ENCODE measurements at places on chromosomes 1 and 21. TPM values are rescaled to one million over a fixed set of nuclear protein-coding genes. Genes with fewer than 3 reads are reported as not detected.

GRCh38 chr1:72366466-72366865, 84.1 kb upstream of the NEGR1 start:
- no peak overlapping the region for H3K27ac ChIP-seq
- no peak overlapping the region for H3K4me3 ChIP-seq
- H3K4me1 ChIP-seq: no peaks in the 10 kb centered on the region
- H3K36me3 ChIP-seq: no peaks in the 10 kb centered on the region
- DNase-seq: no peak

DNA sequence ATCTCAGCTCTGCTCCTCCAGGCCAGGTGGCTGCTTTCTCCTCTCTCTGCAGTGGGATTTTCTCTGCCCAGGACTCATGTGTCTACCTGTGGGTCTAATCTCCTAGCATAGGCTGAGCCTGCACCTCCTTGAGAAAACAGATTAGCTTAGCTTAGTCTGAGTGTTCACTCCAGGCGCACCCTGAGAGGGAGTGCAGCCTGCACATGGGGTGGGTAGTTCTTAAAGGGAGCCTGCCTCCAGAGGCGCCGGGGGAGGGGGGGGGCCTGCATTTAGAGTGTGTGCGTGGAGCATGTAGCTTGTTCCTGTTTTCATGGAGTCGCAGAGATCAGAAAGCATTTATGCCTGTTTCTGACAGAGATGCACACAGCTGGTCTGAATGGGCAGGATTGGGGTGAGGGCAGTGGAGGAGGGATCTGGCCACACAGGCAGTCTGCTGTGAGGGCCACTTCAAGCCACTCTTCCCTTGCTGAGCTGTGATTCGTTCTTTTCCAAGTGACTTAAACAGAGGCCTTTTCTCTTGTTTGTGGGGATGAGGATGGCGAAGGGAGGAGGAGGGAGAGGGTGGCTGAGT, 45.2 kb downstream of the GALNT2 start:
- no peak for DNase-seq
- H3K4me3 ChIP-seq: no peak overlapping the region
- no peaks in the 10 kb centered on the region for H3K36me3 ChIP-seq
- no peaks in the 10 kb centered on the region for H3K27me3 ChIP-seq

GRCh38 chr1:27589841-27590426, 14.0 kb downstream of the AHDC1 start:
- H3K4me3 ChIP-seq: no peak overlapping the region
- H3K4me1 ChIP-seq: peaks cover 4% of the 10 kb centered on the region
- H3K27me3 ChIP-seq: no peaks in the 10 kb centered on the region
- no peaks in the 10 kb centered on the region for H3K36me3 ChIP-seq
- no peak overlapping the region for H3K27ac ChIP-seq

GRCh38 chr1:27928216-27928954, 6.4 kb upstream of the SMPDL3B start:
- H3K27me3 ChIP-seq: no peaks in the 10 kb centered on the region
- DNase-seq: no peak
- H3K27ac ChIP-seq: no peak overlapping the region
- no peaks in the 10 kb centered on the region for H3K36me3 ChIP-seq
- no peaks in the 10 kb centered on the region for H3K4me1 ChIP-seq

- H3K4me1 ChIP-seq: peaks cover 39% of the 10 kb centered on the region
- peaks cover 37% of the 10 kb centered on the region for H3K36me3 ChIP-seq
- no peaks in the 10 kb centered on the region for H3K27me3 ChIP-seq
- peak overlapping the region; percentile 99 for H3K27ac ChIP-seq
Observed at GRCh38 chr1:25247829-25248754, 838 bp upstream of the RSRP1 start.

DNA sequence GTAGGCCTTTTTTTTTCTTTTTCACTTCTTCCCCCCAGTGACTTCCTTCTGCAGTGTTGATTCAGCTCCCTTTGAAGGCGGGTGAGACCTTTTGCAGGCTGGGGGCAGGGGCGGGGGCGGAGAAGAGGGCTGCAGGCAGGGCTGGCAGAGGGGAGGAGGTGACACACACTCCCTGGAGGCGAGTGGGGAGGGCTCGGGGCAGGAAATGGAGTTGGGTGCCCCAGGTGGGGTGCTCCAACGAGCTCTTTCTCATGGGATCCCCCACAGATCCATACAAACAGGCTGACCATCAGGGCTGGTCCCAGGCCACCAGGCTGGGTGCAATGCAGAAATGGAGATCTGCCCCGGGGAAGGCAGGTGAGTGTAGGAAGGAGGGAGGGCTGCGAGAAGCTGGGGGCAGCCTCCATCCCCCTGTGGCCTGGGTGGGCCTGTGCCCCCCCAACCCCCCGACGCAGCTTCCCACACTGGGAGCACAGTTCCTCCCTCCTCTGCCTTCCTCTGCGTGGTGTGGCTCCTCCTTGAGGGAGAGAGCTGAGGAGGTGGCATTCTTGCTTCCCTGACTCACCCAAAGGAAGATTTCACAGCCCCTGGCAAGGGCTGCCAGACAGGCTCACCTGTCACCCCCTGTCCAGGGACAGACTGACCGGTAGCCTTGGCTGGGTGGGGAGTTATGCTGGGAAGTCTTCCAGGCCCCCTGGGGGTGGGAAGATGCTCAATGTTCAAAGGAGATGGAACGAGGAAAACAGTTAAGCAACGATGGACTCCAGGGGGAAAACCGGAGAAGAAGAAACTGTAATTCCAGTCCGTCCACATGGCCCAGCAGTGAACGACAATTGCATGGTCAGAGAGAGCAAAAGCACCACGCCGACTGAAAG, 7.1 kb upstream of the ITGB2 start:
- H3K27me3 ChIP-seq: no peaks in the 10 kb centered on the region
- no peaks in the 10 kb centered on the region for H3K36me3 ChIP-seq
- DNase-seq: peak; percentile 84
- peaks cover 66% of the 10 kb centered on the region for H3K4me1 ChIP-seq

- no peaks in the 10 kb centered on the region for H3K36me3 ChIP-seq
- H3K4me1 ChIP-seq: peaks cover 22% of the 10 kb centered on the region
- H3K27me3 ChIP-seq: peaks cover 10% of the 10 kb centered on the region
- peak; percentile 49 for DNase-seq
- peak overlapping the region; percentile 66 for H3K4me3 ChIP-seq
- no peak overlapping the region for H3K27ac ChIP-seq
Observed at GRCh38 chr1:77282187-77282865, 507 bp downstream of the AK5 start.

- no peaks in the 10 kb centered on the region for H3K4me1 ChIP-seq
- DNase-seq: no peak
- H3K27me3 ChIP-seq: no peaks in the 10 kb centered on the region
Observed at GRCh38 chr1:9041116-9041779, 15.0 kb upstream of the SLC2A7 start.

- no peak overlapping the region for H3K27ac ChIP-seq
- H3K4me3 ChIP-seq: no peak overlapping the region
- H3K36me3 ChIP-seq: peaks cover 52% of the 10 kb centered on the region
- H3K27me3 ChIP-seq: no peaks in the 10 kb centered on the region
- peaks cover 57% of the 10 kb centered on the region for H3K4me1 ChIP-seq
Observed at GRCh38 chr1:24903560-24903954, 26.5 kb downstream of the RUNX3 start.

DNA sequence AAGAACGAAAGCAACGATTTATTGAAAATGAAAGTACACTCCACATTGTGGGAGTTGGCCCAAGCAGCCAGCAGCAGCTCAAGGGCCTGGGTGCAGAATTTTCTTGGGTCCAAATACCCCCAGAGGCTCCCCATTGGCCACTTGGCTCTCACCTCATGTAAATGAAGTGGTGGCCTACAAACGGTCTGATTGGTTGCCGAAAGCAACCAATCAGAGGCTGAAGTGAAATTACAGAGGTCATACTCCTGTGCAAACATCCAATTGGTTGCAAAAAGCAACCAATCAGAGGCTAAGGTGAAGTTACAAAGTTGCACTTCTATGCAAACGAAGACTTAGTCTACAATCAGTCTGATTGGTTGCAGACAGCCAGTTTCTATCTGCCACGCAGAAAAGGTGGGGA, 31.9 kb downstream of the FAM163A start:
- no peaks in the 10 kb centered on the region for H3K27me3 ChIP-seq
- DNase-seq: no peak
- H3K36me3 ChIP-seq: no peaks in the 10 kb centered on the region
- H3K4me3 ChIP-seq: no peak overlapping the region

DNA sequence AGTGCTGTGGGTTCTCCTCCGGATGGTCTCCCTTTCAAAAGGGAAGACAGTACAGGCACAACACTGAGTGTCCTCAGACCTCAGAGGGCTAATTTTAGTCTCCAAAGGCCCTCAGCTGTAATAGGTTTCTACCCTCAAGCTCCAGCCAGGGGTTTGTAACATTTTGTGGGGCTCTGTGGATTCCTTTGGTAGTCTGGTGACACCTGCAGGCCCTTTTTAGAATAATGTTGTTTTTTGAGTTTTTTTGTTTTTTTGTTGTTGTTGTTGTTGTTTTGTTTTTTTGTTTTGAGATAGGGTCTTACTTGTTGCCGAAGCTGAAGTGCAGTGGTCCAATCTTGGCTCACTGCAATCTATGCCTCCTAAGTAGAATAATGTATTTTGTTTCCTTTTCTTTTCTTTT, 15.0 kb upstream of the TMEM201 start:
- DNase-seq: no peak
- no peaks in the 10 kb centered on the region for H3K4me1 ChIP-seq
- H3K36me3 ChIP-seq: peaks cover 6% of the 10 kb centered on the region
- no peaks in the 10 kb centered on the region for H3K27me3 ChIP-seq
- H3K4me3 ChIP-seq: no peak overlapping the region

DNA sequence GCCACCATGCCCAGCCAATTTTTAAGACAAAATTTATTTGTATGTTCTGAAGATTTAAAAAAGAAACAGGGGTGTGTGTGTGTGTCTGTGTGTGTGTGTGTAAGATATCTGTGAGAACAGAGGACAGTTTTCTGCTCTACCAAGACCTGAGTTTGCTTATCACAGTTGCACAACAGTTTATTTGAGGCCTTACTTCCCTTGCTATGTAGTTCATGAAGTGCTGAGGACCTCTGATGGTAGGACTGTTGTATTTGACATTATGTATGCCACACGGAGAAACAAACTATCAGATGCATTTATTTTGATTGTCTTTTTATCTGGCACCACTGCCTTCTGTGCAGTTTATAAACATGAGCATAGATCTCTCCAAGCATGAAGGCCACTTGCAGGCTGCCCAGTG, 355.2 kb downstream of the PBX1 start:
- no peak overlapping the region for H3K4me3 ChIP-seq
- H3K27ac ChIP-seq: no peak overlapping the region
- no peaks in the 10 kb centered on the region for H3K27me3 ChIP-seq

- no peak for DNase-seq
- H3K27me3 ChIP-seq: no peaks in the 10 kb centered on the region
- peaks cover 5% of the 10 kb centered on the region for H3K4me1 ChIP-seq
Observed at GRCh38 chr1:115056395-115056798, 26.8 kb downstream of the TSHB start.

GRCh38 chr1:100087396-100087795, 45.3 kb downstream of the SASS6 start:
- H3K27ac ChIP-seq: no peak overlapping the region
- no peaks in the 10 kb centered on the region for H3K4me1 ChIP-seq
- no peaks in the 10 kb centered on the region for H3K27me3 ChIP-seq
- no peak for DNase-seq
- H3K36me3 ChIP-seq: no peaks in the 10 kb centered on the region
- H3K4me3 ChIP-seq: no peak overlapping the region

FAM72C gene
- total RNA-seq: 4.1 TPM

EPHA8 gene
- not detected for total RNA-seq

NPHS2 gene
- total RNA-seq: not detected

FASLG gene
- 45.8 TPM for total RNA-seq

RGS16 gene
- 58.9 TPM for total RNA-seq

SPRR5 gene
- total RNA-seq: not detected

Measured in CD8-positive, alpha-beta memory T cell (primary cell).